ENCODE measurements at places on chromosomes 13 and 19.

GRCh38 chr13:105611424-105611823 is 924.0 kb downstream of the EFNB2 start:
- DNase-seq = no peak

DNA sequence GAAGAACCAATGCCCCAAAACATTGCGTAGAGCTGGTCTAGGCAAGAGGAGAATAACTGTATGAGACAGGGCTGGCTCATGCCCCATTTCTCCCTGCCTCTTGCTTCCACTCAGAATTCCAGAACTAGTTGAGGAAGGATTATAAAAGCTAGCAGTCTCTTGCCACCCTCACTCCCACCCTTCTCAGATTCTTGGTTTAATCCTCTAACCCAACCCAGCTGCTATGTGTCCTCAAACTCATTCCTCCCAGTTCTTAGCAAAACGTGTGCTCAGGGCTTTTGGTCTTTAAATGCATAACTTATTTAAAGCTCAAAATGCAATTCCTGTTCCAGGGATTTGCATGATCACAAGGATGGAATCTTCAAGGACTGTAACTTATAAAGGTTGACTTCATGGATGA is 466.3 kb downstream of the COG6 start:
- no peak for DNase-seq

DNA sequence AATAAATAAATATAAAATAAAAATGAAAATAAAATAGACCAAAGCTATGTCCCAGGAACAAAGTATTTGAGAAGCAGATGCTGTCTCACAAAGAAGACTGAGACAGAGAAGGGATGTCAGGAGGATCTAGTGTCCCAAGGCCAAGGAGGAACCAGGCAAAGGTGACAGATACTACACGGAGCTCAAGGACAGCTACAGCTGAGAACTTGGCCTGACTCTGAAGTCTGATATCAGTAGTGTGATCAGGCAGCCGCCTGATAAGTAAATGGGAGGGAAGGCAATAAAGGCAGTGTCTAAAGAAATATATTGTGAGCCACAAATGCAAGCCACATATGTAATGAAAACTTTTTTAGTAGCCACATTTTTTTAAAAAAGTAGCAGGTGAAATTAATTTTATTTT is 20.4 kb upstream of the NANOS3 start:
- DNase-seq = no peak

DNA sequence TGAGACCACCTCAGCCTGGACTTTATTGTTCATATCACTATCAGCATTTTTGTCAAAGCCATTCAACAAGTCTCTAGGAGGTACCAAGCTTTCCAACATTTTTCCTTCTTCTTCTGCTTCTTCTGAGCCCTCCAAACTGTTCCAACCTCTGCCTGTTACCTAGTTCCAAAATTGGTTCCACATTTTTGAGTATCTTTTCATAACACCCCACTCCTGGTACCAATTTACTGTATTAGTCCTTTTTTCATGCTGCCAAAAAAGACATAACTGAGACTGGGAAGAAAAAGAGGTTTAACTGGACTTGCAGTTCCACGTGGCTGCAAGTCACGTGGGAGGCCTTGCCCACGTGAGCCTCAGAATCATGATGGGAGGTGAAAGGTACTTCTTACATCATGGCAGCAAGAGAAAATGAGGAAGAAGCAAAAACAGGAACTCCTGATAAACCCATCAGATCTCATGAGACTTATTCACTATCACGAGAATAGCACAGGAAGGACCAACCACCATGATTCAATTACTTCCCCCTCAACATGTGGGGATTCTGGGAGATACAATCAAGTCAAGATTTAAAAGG is 215.1 kb downstream of the PCDH17 start:
- DNase-seq = no peak

DNA sequence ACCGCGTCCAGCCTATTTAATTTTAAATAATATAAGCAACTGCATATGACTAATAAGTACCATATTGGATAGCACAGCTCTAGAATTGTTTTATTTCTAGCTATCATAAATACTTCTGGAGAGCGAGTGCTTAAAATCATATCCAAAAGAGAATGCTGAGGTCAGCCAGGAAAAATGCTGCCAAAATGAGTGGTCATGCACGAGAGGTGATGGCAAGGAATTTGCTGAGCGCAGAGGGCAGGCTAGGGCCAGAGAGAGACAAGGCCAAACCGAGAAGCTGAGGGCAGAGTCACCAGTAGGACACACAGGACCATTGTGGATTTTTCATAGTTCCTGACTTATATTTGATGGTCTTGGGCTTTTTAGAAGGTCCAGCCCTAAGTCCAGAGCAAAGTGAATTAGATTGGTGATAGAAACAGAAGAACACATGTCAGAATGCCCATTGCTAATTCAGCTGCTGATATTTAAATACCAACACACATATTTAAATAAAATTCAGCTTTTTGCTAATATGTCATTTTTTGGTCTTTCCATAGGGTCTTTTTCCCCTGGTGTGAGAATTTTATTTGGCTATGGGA is 33.6 kb upstream of the UBL3 start:
- DNase-seq = no peak

- DNase-seq = no peak
These were observed 141.4 kb downstream of the KCNRG start for GRCh38 chr13:50156561-50157127.

GRCh38 chr19:50387176-50387867 is 3.2 kb downstream of the POLD1 start:
- no peak for DNase-seq

DNA sequence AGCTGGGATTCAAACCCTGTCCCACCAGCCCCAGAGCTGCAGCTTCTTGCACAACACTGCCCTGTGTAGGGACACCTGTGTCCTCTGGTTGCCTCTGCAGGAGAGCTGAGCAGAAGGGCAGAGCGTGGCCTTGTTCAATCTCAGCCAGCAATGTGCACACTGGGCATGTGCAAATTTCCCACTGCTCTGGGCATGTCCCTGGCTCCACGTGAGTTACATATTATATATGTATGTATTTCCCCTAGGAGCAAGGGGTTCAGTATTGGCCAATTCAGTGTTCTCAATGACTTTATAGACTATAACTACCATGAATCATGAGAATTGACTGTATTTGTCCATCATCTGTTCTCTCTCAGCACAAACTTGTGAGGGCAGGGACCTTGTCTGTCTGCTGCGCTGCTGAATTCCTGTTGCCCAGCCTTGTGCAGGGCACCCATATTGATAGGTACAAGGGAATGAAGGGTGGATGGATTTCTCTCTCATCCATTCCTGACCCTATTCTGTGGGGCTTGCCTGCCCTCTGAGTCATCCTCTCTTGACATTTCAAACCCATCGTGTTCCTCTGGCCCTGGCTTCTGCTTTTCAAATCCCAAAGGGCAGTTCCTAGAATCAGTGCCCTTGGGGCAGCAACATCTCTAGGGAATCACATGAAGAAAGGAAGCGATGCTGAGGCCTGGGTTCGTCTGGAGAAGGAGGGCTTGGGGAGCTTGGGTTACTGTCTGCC is 69.7 kb downstream of the ERICH6B start:
- no peak for DNase-seq

- no peak for DNase-seq
These were observed 31.4 kb downstream of the NAXD start for GRCh38 chr13:110646442-110647364.

DNA sequence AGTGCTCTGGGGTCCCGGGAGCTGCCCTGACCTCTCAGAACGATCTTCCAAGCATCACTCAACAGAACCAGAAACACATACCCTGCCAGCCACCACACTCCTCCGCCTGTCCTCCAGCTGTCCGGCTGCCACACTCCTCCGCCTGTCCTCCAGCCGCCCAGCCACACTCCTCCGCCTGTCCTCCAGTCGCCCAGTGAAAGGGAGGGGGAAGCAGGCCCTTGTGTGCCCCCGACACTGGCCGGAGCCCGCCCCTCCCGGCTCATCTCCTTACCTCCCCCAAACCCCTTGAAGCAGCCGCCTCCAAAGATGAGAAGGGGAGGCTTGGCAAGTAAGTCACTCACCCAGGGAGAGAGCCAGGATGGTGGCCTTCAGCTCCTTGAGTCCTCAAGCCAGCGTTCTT is 40.2 kb downstream of the STK24 start:
- DNase-seq = no peak

DNA sequence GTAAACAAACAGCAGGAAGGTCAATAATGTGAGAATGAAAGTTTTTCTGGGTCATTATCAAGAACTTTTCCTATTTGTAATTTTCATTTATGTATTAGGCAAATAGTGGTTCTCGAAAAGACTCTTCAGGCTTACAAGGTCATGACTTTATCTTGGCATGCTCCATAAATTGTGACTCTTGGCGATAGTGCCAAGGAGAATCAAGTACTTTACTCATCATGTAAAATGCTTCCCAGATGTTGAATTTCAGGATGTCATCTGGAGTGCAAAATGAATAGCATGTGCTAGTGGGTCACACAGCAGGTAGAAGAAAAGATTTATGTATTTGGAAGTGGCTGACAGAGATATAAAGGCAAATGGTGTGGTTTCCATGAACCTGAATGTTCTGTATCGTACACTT is 1492.7 kb upstream of the PCDH20 start:
- no peak for DNase-seq

DNA sequence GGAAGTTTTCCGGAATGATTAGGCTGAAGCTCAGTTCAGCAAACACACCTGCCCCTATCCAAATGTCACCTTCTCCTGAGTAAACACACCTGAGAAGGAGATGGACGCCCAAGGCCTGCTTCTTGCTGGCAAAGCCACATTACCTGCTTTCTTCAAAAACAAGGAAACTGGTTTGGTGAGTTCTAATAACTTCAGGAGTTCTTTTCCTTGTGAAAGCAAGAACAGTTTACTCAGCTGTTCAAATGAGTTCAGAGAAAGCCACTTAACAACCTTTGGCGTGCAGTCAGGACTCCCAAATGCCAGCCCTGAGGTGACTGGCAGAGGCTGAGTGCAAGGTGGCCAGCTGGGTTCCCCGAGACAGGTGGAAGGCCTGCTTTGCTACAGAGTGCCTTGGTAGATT is 160.5 kb downstream of the STK24 start:
- no peak for DNase-seq

DNA sequence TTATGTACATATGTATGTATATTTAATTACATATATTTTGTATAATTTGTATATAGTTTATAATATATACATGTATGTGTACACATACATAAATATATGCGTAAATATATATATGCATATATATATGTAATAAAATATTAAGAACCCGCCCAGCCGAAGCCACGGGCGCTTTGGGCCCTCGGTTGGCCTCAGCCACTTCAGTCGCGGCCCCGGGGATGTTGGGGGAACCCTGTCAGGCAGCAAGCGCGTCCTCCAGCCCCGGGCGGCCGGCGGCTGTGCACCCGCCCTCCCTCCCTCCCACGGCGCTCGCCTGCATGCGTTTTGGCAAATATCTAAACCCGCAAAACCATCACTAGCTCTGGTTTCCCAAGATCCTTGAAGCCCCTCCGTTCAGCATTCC is 7.9 kb upstream of the ZNF606 start:
- no peak for DNase-seq

DNA sequence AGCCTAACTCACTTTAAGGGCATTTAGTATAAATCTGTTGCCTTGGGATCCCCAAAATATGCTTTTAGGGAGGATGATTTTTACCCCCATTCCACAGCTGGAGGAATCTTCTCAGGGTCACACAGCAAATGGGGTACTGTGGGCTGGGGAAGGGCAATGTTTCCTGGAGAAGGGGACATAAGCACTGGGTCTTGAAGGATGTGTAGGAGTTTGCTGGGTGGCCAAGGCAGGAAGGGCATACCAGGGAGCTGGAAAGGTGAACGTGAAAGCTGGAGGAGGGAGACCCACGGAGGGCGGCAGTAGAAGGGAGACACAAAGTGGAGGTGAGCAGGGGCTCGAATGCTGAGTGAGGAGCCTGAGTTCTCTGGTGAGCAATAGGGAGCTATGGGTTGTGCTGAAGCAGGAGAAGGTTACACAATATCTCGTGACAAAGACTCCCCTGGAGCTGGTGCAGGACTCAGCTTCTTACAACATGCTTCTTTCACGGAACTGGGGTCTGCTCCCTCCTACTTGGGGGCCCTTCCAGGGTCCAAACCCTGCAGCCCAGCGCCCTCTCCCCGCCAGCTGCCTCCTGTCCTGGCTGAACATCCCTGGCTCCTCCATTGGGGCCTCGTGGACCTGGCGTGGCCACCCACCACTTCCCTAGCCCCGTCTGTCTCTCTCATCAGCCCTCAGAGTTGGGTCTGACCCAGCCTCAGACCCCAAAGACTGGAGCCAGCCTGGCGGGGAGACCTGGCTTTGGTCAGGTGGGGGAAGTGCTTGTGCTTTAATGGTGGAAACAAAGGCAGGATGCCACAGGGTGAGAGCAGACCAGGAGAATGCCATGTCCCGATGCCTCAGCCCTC is 11.1 kb downstream of the CILP2 start:
- DNase-seq = no peak

DNA sequence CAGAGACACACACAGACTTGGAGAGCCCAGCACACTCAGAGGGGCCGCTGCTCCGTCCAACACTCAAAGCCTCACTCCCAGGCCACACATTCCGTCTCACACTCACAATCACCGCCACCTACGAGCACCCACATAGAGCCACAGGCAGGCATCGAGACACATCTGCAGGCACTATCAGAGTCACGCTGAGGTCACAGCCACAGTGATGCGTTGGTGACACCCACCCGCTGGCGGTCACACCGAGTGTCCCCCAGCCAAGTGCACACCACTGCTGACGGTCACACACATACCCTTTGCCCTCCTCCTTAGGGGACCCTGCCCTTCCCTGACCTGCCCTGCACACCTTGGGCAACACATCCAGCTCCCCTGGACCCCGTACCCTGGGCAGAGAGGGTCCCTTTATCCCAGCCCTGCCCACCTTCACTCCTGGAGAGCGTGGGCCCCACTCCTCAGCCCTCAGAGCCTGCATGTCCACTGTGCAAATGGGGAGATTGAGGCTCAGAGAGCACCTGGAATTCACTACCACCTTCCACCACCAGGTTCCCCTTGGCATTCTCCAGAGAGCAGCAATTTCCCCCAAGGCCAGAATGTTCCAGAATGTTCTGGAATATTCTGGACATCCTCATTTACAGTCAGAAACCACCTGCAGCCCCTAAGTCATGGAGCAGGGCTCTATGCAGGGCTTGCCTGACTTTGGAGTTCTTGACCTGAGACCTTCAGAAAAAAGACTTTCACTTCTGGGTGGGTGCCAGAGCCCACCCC is 5.4 kb downstream of the FUT5 start:
- no peak for DNase-seq

GRCh38 chr13:49607761-49608160 is 20.5 kb upstream of the ARL11 start:
- no peak for DNase-seq

- DNase-seq = no peak
These were observed 508 bp downstream of the CYP4F8 start for GRCh38 chr19:15615526-15615925.

- no peak for DNase-seq
These were observed 799.1 kb downstream of the DIAPH3 start for GRCh38 chr13:59364641-59365085.

GRCh38 chr19:16444269-16444600 is 27.5 kb downstream of the EPS15L1 start:
- no peak for DNase-seq

GRCh38 chr13:48906200-48906599 is 69.5 kb upstream of the FNDC3A start:
- no peak for DNase-seq

DNA sequence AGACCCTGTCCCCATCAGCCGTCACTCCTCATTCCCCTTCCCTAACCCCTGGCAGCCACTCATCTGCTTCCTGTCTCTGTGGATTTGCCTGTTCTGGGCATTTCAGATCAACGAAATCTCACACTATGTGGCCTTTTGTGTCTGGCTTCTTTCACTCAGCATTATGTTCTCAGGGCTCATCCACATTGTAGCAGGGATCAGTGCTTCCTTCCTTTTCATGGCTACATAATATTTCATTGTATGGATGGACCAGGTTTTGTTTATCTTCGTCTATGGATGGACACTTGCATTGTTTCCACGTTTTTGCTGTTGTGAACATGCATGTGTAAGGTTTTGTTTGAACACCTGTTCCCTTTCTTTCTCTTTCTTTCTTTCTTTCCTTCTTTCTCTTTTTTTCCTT is 41.3 kb downstream of the NWD1 start:
- no peak for DNase-seq
